Stimulated activated naive CD8-positive, alpha-beta T cell treated with anti-CD3 and anti-CD28 coated beads, Interleukin-15, Interleukin-2, amounts not matched to agents 100 U/mL and 50 U/mL, for 24 hours (primary cell): ENCODE measurements at places on chromosomes 1 and 21.

- no peak for DNase-seq
These were observed 46.4 kb downstream of the WNT9A start for GRCh38 chr1:227901239-227901905.

- no peak for DNase-seq
These were observed 264.0 kb downstream of the SEC16B start for GRCh38 chr1:177705839-177706238.

- no peak for DNase-seq
These were observed 248.2 kb upstream of the SGIP1 start for GRCh38 chr1:66285618-66286270.

- no peak for DNase-seq
These were observed 186.6 kb downstream of the NTNG1 start for GRCh38 chr1:107327446-107327845.

GRCh38 chr1:96445302-96445701 is 276.3 kb upstream of the PTBP2 start:
- DNase-seq = no peak

DNA sequence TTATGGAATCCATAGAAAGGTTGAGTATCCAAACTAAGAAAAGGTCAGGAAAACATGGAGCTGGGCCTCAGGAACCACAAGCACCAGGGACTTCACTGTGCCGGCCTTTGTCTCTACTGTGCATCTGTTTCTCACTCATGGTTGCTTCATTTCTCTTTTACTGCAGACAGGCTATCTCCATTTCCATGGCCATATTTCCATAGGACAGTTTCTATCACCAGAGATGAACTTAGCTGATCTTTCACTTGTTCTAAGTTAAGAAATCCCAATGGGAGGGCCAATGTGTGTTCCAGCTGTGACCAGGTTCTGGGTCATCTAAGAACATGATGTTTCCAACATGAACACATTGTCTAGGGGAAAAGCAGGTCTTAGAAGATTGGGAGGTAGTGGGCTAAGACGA is 43.7 kb upstream of the PPP2R5A start:
- no peak for DNase-seq

DNA sequence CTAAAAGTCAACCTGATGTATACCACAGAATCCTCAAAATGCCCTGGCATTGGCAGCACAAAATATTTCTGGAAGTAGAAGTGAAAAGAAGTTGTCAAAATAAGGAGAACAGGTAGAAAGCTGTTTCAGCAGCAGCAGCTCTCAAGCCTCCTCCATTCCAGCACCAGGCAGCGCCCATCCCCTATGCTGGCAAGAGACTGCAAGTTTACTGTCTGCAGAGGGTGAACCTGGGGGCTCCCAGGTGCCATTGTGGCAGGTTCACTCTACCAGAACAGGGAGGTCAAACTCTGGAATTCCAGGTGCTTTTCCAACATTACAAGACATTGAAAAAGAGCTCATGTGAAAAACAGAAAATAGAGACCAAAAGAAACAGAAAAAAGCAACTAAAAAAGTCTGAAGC is 128.8 kb upstream of the CTTNBP2NL start:
- no peak for DNase-seq

DNA sequence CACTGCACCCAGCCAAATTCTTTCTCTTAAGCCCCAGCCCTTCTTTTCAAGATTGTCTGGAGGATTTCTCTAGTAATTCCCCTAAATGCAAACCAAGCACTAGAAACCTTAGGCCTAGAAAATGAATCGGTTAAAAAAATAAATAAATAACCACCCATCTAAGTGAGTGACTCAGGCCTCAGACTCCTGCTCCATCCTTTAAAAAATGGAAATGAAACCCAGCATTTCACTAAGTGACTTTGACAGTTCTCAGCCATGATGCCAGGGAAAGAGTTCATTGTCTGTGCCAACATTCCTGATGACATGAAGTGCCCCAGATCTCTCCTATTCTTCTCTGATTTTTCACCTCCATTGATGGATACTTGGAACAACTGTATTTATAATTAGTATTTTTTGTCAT is 415.2 kb upstream of the DAB1 start:
- DNase-seq = no peak

GRCh38 chr1:87584586-87584985 is 255.9 kb downstream of the LMO4 start:
- no peak for DNase-seq

DNA sequence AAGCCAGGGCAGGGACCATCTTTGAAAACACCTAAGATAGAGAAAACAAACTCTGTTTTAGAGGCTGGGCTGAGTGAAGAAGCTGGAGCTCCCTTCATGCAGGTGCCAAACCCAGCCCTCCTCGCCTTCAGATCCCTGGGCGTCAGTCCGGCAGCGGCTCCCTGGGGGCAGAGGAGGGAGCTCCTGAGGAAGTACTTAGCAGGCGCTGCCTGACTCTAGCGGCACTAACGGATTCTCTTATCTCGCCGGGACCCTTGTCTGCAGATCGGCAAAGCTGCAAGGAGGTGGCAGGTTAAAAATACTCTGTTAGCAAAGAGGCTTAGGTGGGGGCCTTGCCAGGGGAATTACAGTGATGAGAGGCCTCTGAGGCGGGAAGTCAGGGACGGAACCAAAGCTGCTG is 79.6 kb downstream of the PLXNA2 start:
- DNase-seq = no peak

DNA sequence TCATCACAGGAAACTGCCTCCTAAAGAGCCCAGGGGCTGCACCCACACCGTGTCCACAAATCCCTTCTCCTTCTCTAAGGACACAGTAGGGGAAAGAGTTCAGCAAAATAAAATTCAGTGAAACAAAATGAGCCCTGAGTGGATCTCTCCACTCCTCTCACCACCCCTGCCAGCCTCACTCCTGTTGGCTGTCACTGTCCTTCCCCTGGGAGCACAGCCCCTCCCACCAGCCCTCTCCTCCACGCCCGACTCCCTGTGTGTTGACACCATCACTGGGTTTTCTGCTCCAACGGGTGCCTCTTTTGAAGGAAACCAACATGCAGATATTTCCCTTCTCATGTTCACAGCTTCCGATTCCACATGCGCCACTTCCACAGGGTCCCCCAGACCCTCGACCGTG is 356.2 kb downstream of the AJAP1 start:
- no peak for DNase-seq

DNA sequence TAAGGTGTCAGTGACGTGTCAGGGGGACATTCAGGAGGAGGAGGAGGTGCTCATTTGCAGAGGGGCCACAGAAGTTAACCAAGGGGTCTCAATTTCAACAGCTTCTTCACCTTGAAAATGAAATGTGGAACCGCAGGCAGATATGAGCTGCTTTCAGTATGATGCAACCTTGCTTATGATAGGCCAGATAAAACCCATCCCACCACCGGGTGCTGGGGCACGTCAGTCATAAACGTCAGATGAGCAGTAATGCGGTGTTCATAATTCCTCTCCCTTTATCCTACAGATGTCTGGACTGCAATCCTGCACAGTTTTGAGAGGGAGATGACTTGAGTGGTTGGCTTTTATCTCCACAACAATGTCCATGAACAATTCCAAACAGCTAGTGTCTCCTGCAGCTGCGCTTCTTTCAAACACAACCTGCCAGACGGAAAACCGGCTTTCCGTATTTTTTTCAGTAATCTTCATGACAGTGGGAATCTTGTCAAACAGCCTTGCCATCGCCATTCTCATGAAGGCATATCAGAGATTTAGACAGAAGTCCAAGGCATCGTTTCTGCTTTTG is 1.7 kb downstream of the PTGFR start:
- no peak for DNase-seq

- no peak for DNase-seq
These were observed 21.0 kb upstream of the LORICRIN start for GRCh38 chr1:153238527-153238926.

GRCh38 chr1:202967684-202968281 is 726 bp upstream of the CYB5R1 start:
- DNase-seq = no peak

DNA sequence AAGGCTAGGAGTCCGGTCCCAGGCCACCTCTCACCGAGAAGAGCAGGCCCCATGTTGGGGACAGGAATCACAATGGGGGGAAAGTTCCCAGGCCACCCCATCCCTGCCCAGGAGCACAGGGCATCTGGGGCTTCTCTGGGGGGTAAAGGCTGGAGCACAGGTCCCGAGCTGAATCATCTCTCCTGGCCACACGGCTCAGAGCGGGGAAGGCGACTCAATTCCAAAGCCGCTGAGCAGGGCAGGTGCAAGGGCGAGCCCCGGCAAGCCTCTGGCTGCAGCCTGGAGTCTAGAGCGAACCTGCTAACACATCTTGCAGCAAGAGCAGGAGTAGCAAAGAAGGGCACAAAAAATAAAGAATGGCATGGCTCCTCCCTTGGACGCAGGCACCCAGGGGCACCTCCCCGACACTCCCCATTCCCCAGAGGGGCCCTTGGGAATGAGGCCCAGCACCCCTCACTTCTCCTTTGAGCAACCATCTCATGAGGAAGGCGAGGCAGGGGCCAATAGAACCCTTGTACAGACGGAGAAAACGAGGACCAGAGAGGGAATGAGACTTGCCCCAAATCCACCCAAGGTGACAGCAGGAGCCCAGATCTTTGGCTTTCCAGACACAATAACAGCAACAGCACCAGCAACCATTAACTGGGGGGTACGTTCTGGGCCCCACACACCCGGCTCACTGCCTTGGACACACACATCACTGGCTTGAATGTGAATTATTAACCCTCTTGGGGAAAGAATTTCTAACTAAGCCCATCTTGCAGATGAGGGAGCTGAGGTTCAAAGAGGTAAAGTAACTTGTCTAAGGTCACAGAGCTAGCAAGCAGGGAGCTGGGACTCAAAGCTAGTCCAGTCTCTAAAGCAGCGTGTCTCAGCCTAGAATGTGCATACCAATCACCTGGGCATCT is 20.7 kb upstream of the ALDH4A1 start:
- no peak for DNase-seq

GRCh38 chr1:10682449-10683309 is 113.8 kb downstream of the CASZ1 start:
- no peak for DNase-seq

DNA sequence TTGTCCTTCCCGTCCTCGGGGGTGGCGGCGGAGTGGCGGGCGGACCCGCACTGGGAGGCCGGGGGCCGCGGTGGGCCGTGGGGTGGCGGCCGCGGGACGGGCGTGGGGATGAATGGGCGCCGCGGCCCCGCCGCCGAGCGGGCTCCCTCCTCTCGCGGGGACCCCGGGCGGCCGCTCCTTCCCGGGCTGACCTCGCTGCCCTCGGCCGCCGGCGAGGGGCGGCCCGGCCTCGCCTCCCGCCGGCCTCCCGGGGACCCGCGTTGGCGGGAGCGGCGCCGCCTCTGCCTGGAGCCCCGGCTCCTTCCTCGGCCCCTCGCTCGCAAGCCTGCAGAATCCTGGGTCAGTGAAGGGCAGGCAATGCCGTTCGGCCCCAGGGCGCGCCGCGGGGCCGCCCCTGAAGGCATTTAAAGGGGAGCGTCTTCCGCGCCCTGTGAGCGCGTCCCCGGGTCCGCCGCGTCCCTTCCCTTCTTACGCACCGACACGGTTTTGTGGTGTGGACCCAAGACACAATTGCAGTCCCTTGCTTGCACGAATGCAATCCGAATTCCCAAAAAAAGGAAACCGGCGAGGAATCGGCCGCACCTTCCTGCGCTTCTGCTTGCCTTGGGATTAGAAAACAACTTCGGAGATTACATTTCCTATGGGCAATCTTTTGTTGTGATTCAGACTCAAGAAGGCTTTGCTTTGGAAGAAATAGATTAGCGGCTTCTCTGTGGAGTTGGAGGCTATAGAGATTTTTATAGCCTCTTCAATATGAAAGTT is 776 bp downstream of the ITSN1 start:
- peak; percentile 33 for DNase-seq

GRCh38 chr1:209685821-209686220 is 10.6 kb downstream of the G0S2 start:
- no peak for DNase-seq

- no peak for DNase-seq
These were observed 115.3 kb downstream of the CYYR1 start for GRCh38 chr21:26457817-26458216.
